ENCODE measurements at places on chromosomes 16 and 17.

GRCh38 chr17:48497103-48497502, 33.7 kb downstream of the HOXB1 start:
- no peak for DNase-seq

DNA sequence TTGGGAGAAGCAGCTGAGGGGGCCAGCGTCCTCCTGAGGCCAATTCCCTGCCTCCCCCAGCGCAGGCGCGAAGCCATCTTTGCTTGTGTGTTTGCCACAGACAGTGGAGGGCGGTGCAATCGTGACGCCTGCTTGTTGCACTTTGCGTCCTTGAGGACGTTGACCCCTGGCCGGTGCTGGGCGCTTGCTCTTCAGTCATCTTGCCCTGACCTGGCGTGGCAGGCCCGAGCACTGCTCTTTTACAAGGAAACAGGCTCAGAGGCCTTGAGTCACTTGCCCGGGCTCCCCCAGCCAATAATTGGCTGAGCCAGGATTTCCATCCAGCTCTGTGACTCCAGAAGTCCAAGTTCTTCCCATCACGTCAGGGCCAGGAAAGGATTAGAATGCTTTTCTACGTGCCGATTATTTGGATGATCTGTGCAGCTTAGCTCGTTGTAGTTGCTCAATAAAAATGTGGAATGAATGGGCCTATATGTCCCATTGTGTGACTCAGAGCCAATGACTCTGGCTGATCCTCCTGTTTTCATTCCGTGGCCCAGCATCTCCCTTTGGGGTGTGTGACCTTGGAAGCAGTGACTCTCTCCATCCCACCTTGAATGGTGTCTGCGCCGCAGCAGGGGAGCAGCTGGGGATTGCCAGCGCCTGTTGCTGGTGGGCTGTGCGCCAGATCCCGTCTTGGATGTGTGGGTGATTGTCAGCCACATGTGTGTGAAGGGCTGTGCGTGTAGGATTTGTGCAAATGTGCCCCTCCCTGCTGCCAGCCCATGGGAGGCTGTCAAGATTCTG, 214.1 kb downstream of the SEC14L1 start:
- DNase-seq, result no peak

GRCh38 chr17:19391432-19391831, 4.4 kb upstream of the MFAP4 start:
- no peak for DNase-seq

GRCh38 chr17:13030459-13031300, 12.9 kb upstream of the ELAC2 start:
- DNase-seq, result no peak

- no peak for DNase-seq
Observed at GRCh38 chr16:79170555-79171246, 429.8 kb downstream of the MAF start.

DNA sequence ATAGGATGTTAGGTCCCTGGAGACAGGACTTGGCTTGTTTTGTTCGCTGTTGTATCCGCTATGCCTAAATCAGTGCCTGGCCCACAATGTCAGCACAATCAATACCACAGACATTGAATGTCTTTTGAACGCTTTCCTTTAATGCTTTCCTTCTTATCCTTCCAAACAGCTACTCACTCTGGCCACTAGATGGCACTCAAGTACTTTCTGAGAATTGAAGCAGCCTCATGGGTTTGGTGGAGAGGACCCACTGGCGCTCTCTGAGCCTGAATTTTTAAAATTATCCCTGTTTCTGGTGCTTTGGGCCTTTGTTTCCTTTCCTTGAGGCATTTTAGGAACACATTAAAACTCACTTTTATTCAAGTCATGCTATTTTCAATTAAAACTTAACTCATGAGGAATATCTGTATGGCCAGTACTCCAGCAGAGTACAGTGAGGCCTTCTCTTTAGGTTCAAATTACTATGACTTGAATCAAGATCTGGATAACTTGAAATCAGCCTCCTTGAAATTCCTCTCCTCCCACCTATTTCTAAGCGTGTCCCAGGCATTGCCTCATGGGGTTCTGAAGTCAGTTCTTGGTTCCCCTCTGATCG, 3.2 kb upstream of the NLRP1 start:
- DNase-seq, result peak; percentile 1

DNA sequence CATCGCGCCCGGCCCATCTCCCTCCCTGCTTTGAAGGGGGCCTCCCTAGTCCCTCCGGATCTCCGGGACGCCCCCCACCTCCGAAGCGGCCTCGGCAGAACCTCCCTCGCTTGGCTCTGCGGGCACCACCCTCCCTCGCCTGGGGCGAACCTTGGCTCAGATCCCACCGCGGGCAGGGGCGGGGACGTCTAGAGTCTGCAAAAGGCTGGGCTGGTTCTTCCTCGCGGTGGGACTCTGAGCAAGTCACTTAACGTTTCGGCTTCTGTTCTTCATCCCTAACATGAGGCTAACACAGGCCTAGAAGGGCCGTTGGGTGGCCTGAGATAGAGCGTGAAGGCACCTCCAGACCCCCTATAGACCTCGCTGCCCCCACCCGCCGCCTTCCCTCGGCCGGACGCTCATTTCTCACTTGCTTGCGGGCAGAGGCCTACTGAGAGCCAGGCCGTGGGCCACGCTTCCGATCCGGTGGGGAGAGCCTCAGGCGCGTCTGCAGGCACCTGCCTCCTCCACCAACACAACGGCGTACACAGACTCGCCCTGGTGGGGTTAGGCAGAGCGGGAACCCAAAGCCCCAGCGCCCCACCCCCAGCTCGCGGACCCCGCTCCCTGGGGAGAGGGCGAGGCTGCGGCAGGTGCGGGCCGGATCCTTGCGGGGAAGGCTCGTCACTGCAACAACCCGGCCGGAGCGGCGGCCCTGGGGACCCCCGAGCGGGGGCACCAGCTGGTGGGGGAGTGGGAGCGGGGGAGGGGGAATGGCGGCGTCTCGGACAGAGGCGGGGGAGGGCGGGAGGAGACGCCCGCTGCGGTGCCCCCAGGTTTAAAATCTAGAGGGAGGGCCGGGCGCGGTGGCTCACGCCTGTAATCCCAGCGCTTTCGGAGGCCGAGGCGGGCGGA, 5.4 kb downstream of the MYO1C start:
- DNase-seq, result no peak

DNA sequence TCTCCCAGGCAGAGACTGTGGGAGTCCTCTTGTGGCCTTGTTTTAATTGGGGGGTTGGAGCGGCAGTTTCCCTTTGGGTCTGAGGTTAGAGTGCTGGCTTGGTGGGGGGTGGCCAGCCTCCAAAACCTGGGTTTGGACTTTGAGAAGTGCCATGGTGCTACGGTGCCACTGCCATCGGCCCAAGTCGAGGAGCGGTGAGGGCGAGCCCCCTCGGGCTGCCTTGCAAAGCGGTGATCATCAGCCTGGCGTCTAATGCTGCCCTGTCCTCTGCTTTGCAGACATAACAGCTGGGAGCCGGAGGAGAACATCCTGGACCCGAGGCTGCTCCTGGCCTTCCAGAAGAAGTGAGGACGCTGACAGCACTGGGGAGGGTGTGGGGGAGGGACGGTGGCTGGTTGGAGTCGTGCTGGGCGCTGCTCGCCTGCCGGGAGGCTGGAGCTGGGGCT, 1.2 kb downstream of the CBX2 start:
- DNase-seq, result no peak

GRCh38 chr17:55479903-55480302, 31.3 kb downstream of the SMIM36 start:
- no peak for DNase-seq

DNA sequence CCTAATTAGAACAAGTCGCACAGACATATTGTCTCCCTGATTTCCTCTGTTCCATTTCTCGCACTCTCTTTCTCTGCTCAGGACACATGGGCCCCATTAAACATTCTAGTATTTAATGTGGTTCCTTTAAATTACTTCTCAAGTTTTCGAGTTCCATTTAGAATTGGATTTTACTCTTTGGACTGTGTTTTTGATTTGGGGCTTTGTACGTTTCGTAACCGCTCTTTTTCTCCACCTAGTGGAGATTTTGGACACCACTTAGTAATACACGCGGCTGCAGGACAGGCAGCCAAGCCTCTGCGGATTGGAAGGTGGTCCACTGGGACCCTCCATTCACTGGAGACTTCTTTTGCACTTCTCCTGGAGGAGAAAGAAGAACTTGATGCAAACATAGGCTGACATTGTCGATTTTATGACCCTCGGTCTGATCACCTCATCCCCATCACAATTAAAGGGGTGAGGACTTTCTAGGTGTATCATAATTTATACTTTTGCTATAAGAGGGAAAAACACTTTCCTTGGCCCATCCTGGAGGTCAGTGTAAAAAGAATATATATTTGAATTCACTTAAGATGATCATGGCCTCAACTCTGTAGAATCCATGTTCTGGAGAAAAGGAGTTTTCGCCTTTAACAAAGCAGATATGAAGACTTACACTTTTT, 85.7 kb downstream of the NOG start:
- DNase-seq, result no peak

Measured in NCI-H2081 treated with DMSO at 0.1 percent for 48 hours (cell line).